ENCODE measurements at places on chromosomes 7 and 10. TPM values are rescaled to one million over a fixed set of nuclear protein-coding genes. Genes with fewer than 3 reads are reported as not detected.
A peak's percentile ranks its signal among the peaks of the same experiment; 100 is the strongest.

DNA sequence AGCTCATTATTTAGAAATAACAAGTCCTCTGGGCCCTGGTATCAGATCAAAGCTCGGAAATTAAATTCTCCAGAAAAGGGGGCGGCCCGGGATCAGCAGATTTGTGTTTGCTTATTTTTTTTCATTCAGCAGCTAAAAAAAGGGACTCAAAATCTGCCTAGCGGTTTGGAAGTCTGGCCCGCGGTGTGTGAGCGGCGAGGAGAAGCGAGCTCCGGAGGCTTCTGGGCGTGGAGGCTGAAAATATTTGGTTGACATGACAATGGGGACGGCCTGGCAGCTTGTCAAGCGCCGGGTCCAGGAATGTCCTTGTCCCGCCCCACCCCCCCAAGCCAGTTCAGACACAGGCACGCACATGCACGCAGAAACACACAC, 43.4 kb downstream of the FOXL3 start:
- no peak for DNase-seq

DNA sequence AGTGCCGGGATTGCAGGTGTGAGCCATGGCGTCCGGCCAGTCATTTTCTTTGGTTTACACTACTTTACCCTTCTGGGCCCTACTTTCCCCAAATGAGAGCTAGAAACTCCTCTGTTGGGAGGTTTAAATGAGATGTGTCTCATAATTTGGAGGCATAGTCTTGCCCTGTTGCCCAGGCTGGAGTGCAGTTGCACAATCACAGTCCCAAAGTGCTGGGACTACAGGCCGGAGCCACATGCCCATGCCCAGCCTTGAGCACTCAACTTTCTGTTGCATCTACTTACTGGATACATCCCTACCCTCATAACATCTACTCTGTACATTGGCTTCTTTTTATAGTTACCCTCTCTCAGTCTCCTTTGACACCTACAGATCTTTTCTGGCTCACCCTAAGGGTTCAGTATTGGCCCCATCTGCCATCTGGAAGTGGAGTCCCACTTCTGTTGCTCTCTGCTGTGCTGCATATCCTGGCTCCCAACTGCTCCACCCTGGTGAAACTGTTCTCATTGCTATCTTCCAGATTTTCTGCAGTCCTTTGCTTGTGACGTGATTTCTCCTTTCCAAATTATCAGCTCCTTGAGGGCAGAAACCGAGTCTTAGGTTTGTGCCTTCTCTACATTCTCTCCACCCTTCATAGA, 8.4 kb downstream of the EIF4H start:
- no peak for DNase-seq

- no peak for DNase-seq
Observed at GRCh38 chr7:2309889-2310331, 4.3 kb downstream of the SNX8 start.

GRCh38 chr10:6348096-6348874, 145.6 kb downstream of the PFKFB3 start:
- DNase-seq, result no peak

DNA sequence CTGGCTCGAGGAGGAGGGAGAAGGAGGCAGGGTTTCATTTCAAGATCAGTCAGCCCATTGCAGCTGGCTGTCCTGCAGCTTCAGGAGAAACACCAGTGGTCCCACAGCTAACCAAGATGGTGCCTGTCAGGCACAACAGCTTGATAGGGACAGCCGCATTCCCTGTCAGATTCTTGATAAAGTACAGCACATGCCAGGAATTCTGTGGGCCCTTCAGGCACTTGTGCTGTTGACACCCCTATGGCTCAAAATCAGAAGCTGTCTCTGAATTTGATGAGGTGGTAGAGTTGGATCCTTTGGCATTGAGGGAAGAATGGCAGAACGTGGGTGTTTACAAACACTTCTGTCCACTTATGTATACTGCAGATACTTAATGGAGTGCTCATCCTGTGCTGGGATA, 354.3 kb downstream of the KCNMA1 start:
- no peak for DNase-seq

DNA sequence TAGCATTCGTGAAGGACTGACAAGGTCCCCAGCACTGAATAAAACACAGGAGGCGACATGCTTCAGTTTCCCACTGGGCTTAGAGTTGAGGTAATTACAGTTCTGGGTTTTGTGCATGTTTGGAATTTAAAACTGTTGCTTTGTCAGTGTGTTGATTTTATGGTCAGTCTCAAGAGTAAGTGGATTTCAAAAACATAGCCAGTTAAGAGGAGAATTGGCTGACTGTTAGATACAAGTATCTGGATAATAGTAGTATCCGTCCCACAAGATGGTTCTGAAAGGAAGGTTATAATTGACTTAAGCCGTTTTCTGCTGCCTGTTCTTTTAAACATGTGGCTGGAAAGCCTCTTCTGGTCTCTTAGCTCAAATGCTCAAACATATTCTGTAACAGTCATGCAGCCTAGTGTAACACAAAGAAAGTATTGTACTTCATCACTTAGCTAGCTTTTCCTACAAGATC, 170.9 kb downstream of the POLR1F start:
- no peak for DNase-seq

DNA sequence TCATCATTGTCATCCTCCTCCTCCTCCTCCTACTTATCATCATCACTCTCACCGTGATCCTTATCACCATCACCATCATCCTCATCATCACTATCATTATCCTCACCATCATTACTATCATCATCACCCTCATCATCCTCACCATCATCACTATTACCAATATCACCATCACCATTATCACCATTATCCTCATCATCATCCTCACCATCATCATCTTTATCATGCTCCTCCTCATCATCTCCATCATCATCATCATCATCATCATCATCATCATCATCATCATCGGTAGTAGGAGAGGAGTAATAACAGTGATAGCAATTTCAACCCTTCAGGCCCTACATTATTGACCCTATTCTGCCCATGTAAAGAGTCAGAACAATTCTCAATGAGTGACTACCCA, 345.9 kb upstream of the ZNF32 start:
- no peak for DNase-seq

DNA sequence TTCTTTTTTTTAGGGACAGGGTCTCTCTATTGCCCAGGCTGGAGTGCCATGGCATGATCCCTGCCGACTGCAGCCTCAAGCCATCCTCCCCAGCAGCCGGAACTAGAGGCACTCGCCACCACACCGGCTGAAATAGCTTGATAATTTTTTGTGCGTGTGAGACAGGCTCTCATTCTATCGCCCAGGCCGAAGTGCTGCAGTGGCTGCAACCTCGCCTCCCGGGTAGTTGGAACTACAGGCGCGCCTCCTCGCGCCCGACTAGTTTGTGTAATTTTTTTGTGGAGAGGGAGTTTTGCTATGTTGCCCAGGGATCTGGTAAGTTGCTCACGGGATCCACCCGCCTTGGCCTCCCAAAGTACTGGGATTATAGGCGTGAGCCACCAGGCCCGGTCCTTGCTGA, 1.9 kb downstream of the BUD23 start:
- DNase-seq, result no peak

- DNase-seq, result no peak
Observed at GRCh38 chr10:37803269-37803668, 54.1 kb downstream of the ZNF248 start.

DNA sequence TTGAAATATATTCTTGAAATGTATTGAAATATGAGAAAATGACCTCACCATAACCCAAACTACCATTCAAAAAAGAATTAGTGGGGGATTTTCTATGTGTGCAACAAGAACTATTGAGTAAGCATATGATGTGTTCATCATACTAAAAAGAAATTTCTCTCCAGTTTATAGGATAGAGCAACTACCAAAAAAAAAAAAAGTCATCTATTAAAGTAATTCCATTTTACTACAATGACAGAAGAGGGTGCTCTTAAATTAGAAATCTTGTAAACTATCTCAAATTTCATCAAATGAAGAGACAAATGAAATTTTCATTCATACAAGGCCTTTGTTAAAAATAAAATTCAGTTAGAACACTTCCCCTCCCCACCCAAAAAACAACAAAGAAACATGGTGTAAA, 195.4 kb upstream of the PLXDC2 start:
- no peak for DNase-seq

GRCh38 chr10:121375172-121375571, 223.1 kb downstream of the FGFR2 start:
- no peak for DNase-seq

DNA sequence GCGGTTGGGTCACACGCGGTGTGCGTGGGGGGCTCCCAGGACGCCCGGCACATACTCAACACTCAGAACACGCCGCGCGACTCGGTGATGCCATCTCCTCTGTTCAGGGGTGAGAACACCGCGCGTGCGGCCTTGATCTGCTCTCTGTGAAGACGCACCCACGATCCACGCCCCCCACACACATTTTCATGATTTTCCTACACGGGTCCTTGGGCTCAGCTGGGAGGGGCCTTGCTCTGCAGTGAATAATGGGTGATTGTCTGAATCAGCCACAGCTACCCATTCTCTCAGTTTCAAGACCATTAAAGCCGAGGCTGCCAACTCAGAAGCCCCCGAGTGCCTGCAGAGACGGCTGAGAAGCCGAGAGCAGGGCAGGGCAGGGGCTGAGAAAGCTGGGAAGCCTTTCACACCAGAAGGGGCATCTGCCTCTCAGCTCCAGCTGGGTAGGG, 54.3 kb upstream of the PDGFA start:
- DNase-seq, result peak; percentile 53

DNA sequence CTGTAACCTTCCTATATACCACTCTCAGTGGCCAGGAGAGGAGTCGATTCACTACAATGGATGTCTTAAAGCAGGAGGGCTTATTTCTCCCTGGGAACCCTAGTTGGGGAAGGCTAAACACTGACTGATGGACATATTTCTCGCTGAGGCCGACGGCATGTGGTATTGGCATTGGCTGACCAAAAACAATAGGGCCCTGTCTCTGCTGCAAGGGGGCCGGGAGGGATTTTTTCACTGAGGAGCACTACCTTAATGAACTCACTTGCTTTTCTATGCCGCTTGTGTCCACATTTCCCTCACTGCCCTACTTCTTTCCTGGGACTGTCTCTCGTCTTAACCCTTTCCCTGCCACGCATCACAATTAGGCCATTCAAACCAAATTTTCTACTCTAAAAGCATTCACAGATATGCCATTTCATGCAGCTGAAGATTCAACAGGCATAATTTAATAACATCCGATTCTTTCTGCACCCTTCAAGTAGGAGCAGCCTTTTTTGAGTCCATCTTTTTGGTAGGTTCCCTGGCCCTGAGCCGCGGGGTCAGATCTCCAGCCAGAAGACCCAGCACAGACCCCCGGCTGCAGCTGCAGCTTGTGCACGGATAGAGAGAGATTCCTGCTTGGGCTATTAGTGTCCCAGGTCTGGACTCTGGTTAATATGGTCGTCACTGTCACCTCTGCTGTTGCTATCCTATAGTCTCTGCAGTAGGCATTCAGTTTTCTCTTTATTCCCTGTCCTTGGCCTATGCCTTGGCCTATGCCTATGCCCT, 118.7 kb downstream of the HIPK2 start:
- peak; percentile 50 for DNase-seq

DNA sequence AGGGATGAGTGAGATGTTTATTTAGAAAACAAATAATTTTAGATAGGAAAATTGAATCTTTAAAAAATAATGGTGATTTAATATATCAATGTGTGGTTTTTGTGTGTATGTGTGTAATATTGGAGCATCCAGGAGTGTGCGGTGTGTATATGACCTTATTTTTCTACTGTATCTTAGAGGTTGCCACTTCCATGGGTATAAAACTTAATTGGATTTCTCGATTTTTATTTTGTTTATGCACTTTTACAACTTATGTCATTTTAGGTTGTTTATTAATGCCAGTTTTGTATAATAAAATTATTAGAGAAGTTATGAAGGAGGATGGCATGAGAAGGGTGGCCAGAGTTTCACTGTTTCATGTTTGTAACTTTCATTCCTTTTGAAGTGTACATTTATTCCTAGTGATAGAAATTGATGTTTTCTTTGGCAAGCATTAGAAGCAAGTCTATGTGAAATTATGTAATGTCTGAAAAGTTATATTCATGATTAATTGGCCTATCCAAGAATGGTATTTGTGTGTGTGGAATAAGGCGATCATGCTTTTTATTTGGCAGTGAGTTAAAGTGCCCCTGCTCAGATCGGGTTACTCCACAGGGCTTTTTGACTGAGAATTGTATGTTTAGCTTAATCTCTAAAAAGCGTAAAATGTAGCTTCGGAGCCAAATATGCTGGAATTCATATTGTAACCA, 110.3 kb downstream of the KAT6B start:
- DNase-seq, result no peak

DNA sequence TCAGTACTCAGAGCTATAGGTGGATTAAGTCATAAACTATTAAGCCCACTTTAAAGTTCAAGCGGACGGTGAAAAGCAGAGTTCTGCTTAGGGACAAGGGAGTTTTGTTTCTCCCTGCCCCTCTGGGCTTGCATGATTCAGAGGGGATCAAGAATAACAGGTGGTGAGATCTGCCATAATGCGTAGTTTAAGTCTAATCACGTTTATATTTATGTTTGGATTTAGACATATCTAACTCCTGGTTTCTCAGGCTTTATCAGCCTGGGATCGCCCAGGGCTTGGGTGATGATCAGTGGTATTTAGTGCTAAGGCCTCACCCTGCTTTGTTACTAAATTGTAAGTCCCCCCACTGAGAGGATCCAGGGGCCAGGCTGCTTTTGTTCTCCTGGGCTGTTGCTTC, 335.4 kb upstream of the NRP1 start:
- peak; percentile 93 for DNase-seq

The OR2A1 gene
- total RNA-seq, result not detected

The EIF5AL1 gene
- total RNA-seq, result 0.73 TPM

The POLR1F gene
- total RNA-seq, result 47.3 TPM

The RAB19 gene
- total RNA-seq, result not detected

The PTPN20 gene
- not detected for total RNA-seq

The LEP gene
- not detected for total RNA-seq

The SMKR1 gene
- not detected for total RNA-seq

The SMO gene
- total RNA-seq, result 40.5 TPM
